Activated CD4-positive, alpha-beta T cell treated with anti-CD3 and anti-CD28 coated beads, Interleukin-2, amount 10 ng/mL, durations not matched to agents 24 days and 14 days (primary cell): ENCODE measurements at places on chromosomes 7 and 10. TPM values are rescaled to one million over a fixed set of nuclear protein-coding genes. Genes with fewer than 3 reads are reported as not detected.

The PRSS37 gene
- not detected in 2 replicates for total RNA-seq

The LEP gene
- total RNA-seq = not detected in 2 replicates

The NAT16 gene
- total RNA-seq = not detected in 2 replicates

The LIPF gene
- not detected in 2 replicates for total RNA-seq

The GBX1 gene
- not detected in 2 replicates for total RNA-seq

The ASIC3 gene
- total RNA-seq = 3.5 and 4.0 TPM in 2 replicates

The LLCFC1 gene
- total RNA-seq = not detected in 2 replicates

The PIK3CG gene
- total RNA-seq = 28.1 and 29.2 TPM in 2 replicates

The EVX1 gene
- total RNA-seq = not detected in 2 replicates

The OGDHL gene
- 0.89 and 0.97 TPM in 2 replicates for total RNA-seq

The CLDN3 gene
- not detected in 2 replicates for total RNA-seq

The SPDYE9 gene
- total RNA-seq = not detected in 2 replicates

The PON1 gene
- not detected in 2 replicates for total RNA-seq

The UPK3B gene
- 1.1 and 1.2 TPM in 2 replicates for total RNA-seq

The ARMH3 gene
- 20.9 and 23.2 TPM in 2 replicates for total RNA-seq

The AKR1C8 gene
- total RNA-seq = not detected in 2 replicates

The CDK1 gene
- 101 and 105 TPM in 2 replicates for total RNA-seq

The GDF2 gene
- not detected in 2 replicates for total RNA-seq

The GRM8 gene
- total RNA-seq = not detected in 2 replicates

The SNCG gene
- 0.44 TPM in 1 of 2 replicates, not detected in the other for total RNA-seq

The NUTM2B gene
- 0.91 and 1.1 TPM in 2 replicates for total RNA-seq

The LIPK gene
- not detected in 2 replicates for total RNA-seq

The CLCN1 gene
- not detected in 2 replicates for total RNA-seq

The PPP1R9A gene
- not detected in 2 replicates for total RNA-seq

The FBXL13 gene
- 0.09 and 0.99 TPM in 2 replicates for total RNA-seq

The PRDX3 gene
- 179 and 180 TPM in 2 replicates for total RNA-seq

The AKR1B15 gene
- not detected in 2 replicates for total RNA-seq

The NEUROG3 gene
- total RNA-seq = not detected in 2 replicates

The SSC4D gene
- total RNA-seq = 0.77 and 0.80 TPM in 2 replicates

The MRLN gene
- total RNA-seq = 0.82 TPM in 1 of 2 replicates, not detected in the other

The ZSWIM8 gene
- total RNA-seq = 50.8 and 53.5 TPM in 2 replicates

The GIMAP1 gene
- 4.9 and 6.0 TPM in 2 replicates for total RNA-seq

The CHAT gene
- total RNA-seq = 0.24 TPM in 1 of 2 replicates, not detected in the other

The VSTM2A gene
- not detected in 2 replicates for total RNA-seq

The GNG11 gene
- not detected in 2 replicates for total RNA-seq

The GNGT1 gene
- total RNA-seq = not detected in 2 replicates

The NME8 gene
- not detected in 2 replicates for total RNA-seq

The ZNF746 gene
- 23.3 and 24.8 TPM in 2 replicates for total RNA-seq

The EIF4H gene
- 384 and 389 TPM in 2 replicates for total RNA-seq

The FKBP9 gene
- 0.93 and 1.3 TPM in 2 replicates for total RNA-seq

The AGAP9 gene
- total RNA-seq = 8.6 and 9.8 TPM in 2 replicates

The ABCC2 gene
- 0.73 and 1.3 TPM in 2 replicates for total RNA-seq

The SFRP5 gene
- total RNA-seq = not detected in 2 replicates

The SLC13A1 gene
- not detected in 2 replicates for total RNA-seq

The SLC25A13 gene
- total RNA-seq = 25.8 and 26.3 TPM in 2 replicates

The RASA4B gene
- 27.1 and 28.6 TPM in 2 replicates for total RNA-seq
